ENCODE measurements at places on chromosomes 1 and 21.

DNA sequence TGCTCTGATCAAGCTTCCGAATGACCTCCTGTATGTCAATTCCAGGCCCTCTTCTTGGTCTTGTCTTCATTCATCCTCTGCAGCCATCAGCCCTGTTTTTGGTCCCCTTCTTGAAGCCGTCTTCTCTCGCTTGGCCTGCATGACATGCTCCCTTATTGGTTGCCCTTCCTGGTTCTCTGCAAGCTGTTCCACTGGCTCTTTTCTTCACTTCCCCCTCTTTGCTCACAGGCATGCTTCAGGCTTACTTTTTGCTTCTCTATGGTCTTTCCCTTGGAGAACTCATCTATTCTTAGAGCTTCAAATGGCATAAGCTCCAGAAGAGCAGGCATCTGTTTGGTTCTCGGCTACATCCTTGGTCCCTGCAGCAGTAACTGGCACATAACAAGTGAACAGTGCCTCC lies 38.8 kb downstream of the PDPN start:
- DNase-seq, result no peak

DNA sequence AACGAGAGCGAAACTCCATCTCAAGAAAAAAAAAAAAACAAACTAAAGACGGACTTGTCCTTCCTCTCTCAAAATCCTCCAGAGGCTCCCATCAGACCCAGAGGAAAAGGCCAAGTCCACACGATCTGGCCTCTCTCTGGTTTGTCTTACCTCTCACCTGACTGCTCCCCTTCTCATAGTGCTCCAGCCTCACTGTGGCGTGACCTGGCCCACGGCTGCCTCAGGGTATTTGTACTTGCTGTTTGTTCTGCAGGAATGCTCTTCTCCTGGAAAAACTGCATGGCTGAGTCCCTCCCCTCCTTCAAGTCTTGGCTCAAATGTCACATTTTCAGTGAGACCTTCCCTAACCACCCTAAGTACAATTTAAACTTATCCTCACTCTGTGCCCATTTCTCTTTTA lies 8.0 kb upstream of the BRWD1 start:
- no peak for DNase-seq

DNA sequence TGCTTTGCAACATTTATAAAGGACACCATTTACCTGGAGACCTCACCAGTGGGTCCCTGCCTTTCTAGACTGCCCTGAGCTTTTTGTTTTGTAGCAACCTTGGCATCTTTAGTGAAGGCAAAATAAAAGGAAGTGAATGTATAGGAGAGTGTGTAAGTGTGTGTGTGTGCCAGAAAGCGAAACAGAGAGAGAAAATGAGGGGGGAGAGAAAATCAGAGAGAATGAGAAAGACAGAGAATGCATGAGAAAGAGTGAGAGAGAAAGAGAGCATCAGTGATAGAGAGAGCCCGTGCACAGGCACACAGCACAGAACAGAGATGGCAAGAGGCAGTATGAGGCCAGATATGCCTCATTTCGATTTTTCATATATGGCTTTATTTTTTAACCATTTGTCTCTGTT lies 57.5 kb downstream of the HSD3B1 start:
- no peak for DNase-seq

- DNase-seq, result no peak
Measured at GRCh38 chr21:36708286-36709029, 9.5 kb downstream of the SIM2 start.

GRCh38 chr1:175270361-175270760 lies 77.8 kb upstream of the KIAA0040 start:
- DNase-seq, result no peak

DNA sequence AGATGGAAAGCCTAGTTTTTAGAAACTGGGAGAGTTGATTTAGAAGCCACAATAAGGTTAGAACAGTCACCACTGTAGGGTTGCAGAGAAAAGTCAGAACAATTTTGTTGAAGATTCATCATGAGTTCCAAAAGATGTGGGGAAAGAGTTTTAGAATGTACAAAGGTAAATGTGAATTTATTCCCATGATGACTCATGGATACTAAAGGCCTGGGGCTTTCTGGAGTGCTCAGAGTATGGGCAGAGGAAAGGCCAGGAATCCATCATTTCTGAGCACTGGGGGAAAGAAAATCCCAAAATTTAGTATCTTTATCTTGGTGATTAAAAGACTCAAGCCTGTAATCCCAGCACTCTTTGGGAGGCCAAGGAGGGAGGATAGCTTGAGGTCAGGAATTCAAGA lies 17.8 kb downstream of the YBX1 start:
- DNase-seq, result no peak

- no peak for DNase-seq
Measured at GRCh38 chr21:46098303-46099141, 610 bp downstream of the COL6A2 start.

DNA sequence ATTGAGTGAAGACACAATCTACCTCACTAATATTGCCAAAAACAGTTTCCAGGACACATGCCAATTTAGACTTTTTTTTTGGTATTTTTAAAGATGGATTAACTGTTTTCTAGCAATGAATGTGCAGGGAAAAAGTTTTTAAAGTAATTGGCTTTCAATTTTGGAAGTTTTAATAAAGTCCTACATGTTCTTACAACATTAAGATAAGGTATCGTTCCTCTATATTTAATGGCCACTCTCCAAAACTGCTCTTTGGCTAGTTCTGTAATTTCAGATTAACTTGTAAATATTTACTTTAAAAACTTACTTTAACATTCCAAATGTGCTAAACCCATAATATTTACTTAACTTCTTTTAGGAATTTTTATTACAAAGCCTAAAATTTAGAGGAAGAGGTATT lies 1332.2 kb upstream of the PRMT6 start:
- no peak for DNase-seq

GRCh38 chr1:187157552-187157951 lies 328.8 kb downstream of the PLA2G4A start:
- DNase-seq, result no peak

DNA sequence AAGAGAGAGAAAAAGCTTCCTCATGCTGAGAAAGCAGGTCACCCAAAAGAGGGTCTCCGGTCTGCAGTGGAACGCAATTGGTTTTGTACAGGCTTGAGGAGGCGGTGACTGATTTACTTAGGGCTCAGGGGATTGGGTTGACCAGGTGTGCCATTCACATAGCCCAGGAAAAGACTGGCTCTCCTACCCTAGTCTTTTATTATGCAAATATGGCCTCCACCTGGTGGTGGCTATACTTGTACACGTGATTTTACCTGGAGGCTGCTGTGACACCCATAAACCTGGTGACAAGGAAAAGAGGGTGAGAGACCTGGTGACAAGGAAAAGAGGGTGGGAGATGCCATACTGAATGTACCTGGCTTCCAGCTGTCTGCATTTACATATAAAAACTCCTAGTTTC lies 49.9 kb downstream of the DNTTIP2 start:
- no peak for DNase-seq
